ENCODE measurements at places on chromosomes 1 and 21.

DNA sequence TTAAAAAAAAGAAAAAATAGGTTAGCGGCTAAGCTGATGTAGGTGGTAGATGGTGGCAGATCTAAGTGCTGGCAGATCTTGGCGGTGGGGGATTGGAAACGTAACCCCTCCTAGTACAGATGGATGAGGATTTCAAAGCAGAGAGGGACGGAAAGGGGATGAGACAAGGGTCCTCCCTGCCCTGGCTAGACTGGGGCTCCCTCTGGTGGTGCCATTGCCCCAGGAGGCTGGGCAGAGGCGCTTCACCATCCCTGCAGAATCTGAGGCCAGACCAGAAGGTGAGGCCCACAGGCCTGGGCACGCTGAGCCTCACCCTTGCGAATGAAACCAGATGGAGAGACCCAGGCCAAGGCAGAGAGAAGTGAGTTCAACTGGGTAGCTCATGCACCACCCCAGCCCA, 7.0 kb upstream of the PLEKHA6 start:
- DNase-seq = no peak

DNA sequence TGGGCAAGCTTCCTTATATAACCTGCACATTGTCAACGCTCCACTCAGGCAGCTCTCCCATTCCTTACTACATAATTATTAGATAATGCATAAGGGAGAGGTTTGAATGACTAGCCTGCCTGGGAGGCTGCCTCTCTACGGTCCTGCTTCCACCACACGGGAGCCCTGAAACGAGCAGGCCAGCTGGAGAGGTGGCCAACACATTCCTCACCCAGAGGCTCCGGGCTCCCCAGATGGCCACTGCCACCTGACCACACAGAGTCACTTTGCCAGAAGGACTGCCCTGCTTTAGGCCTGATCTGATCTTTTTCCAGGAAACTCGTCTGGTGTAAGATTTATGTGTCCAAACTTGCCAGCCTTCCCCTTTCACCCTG, 27.9 kb downstream of the HIVEP3 start:
- DNase-seq = no peak

DNA sequence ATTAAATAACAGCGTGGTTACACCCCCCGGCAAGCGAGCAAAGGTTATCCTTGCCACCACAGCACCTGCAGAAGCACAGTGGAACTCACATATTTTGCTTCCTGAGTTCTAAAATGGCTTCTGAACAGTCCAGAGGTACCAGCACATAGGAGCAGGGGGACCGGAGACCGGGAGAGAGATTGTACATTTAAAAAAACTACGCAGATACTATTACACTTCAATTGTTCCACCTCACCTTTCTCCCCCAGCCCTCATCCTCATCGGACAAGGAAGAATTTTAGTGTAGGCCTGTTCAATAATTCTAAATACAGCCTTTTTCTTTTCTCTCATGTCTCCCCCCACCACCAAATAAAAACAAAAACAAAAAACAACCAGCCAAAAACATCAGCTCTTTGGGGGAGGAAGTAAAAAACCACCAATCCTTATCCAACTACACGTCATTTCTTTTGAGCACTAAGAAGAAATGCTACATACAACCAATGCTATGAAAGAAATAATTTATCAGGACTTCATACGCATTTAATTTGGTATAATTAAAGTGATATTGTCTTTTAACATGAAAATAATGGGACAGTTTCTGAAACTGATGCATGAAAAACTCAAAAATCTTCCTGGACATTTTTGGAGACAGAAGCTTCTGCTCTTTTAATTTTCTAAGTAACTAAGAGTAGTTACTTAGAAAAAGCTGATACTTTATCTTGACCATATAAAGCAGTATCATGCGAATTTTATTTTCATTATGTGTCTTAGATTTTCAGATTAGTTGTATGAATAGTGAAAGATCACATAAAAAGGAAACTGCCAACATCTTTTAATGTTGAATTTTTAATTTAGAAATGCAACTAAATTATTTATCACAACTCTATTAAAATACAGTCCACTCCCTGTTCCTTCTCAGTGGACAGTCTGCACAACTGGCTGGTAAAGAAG, 9.1 kb downstream of the CDKN2C start:
- DNase-seq = no peak

GRCh38 chr1:111864862-111865261, 109.2 kb downstream of the DDX20 start:
- no peak for DNase-seq

DNA sequence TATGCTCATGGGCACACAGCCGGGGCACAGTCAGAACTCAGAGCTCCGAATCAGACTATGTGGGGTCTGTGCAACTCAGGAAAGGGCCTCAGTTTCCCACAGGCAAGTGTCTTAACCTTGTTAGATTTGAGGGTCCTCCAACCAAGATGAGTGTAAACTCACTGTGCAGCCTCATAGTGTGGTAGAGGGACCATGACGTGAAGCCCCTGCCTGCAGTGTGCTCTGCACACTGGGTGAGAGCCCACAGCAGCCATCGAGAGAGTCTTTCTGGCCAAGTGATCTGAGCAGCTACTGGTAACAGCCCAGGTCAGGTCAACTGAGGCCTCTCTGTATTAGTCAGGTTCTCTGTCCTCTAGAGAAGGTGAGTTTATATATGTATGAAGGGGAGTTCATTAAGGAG, 592 bp upstream of the LYPD8 start:
- DNase-seq = no peak

- no peak for DNase-seq
Measured at GRCh38 chr1:41895552-41895951, 23.2 kb downstream of the HIVEP3 start.

DNA sequence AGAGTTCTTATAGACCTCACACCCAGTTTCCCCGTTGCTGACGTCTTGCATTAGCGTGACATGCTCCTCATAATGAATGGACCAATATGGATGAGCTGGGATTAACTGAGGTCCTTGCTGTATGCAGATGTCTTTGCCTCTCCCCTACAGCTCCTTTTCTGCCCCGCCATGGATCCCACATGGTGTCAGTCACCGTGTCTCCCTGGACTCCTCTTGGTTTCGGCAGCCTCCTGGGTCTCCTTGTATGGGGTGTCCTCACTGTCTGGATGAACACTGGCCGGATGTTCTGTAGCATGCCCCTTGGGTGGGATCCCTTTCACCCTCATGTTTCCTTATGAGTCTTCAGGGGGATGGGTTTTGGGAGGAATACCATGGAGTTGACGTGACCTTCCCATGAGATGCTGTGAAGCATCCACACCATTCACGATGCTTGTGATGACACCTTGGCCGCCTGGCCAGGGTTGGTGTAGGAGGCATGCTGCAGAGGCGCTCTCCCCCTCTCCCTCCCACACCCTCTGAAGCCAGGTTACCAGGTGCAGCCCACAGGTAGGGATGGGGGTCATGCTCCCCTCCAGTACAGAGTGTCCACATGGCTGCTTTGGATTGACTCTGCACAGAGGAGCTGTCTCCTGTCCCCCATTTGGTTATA, 4.4 kb downstream of the GJC2 start:
- no peak for DNase-seq

DNA sequence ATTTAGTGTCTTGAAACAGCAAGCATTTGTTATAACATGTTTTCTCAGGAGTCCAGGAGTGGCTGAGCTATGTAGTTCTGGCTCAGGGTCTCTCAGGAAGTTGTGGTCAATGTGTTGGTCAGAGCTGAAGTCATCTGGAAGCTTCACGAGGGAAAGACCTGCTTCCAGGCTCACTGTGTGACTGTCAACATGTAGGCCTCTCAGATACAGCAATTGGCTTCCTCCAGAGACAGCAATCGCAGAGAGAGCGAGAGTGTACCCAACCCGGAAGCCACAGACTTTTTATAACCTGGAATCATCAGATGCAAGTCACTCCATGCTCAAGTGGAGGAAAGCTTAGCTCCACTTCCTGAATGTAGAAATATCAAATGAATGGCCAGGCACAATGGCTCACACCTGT, 40.9 kb downstream of the TNFRSF9 start:
- no peak for DNase-seq
